ENCODE measurements at places on chromosomes 7 and 10.

- DNase-seq, result peak; percentile 87
- no peaks in the 10 kb centered on the region for H3K27me3 ChIP-seq
- H3K4me3 ChIP-seq, result peak overlapping the region; percentile 98
- H3K4me1 ChIP-seq, result peaks cover 82% of the 10 kb centered on the region
These were observed 4.4 kb downstream of the SPOCK2 start for GRCh38 chr10:72083790-72084459.

- no peak overlapping the region for H3K4me3 ChIP-seq
- no peaks in the 10 kb centered on the region for H3K27me3 ChIP-seq
- H3K36me3 ChIP-seq, result no peaks in the 10 kb centered on the region
- H3K4me1 ChIP-seq, result no peaks in the 10 kb centered on the region
- H3K27ac ChIP-seq, result no peak overlapping the region
These were observed 23.6 kb upstream of the SEMA3C start for GRCh38 chr7:80942261-80943041.

- DNase-seq, result no peak
- H3K4me3 ChIP-seq, result no peak overlapping the region
- H3K36me3 ChIP-seq, result no peaks in the 10 kb centered on the region
These were observed 170.5 kb upstream of the SVIL start for GRCh38 chr10:29805134-29805723.

DNA sequence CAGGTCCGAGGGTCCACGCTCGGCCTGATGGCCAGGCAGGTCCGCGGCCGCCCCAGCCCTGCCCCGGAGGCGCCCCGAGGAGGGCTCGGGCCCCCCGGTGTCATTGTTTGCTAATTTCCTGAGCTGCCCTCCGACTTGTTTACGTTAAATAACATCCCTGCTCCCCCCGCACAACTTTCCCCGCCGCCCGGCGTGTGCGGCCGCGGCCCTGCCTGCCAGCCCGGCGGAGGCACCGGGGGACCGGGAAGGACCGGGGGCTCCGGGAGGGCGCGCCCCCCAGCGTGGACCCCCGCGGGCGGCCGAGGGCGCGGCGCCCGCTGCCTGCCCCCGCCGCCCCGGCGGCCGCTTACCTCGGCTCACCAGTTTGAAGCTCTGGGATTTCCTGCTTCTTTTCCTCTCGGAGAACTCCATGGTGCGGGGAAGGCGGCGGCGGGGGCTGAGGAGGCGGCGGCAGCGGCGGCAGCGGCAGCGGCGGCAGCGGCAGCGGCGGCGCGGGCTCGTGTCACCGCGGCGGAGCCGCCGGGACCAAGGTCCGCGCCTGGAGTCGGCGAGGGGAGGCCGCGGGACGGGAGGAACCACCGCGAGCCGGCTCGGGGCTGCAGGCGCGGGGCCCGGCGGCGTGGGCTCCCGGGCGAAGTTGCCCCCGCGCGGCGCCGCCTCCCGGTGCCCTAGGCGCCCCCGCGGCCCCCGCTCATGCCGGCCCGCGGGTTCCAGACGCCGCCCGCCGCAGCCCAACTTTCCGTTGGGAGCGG is 515 bp downstream of the BEND7 start:
- no peak overlapping the region for H3K4me3 ChIP-seq
- peaks cover 13% of the 10 kb centered on the region for H3K4me1 ChIP-seq
- H3K27me3 ChIP-seq, result peaks cover 39% of the 10 kb centered on the region
- no peak overlapping the region for H3K27ac ChIP-seq
- DNase-seq, result no peak

DNA sequence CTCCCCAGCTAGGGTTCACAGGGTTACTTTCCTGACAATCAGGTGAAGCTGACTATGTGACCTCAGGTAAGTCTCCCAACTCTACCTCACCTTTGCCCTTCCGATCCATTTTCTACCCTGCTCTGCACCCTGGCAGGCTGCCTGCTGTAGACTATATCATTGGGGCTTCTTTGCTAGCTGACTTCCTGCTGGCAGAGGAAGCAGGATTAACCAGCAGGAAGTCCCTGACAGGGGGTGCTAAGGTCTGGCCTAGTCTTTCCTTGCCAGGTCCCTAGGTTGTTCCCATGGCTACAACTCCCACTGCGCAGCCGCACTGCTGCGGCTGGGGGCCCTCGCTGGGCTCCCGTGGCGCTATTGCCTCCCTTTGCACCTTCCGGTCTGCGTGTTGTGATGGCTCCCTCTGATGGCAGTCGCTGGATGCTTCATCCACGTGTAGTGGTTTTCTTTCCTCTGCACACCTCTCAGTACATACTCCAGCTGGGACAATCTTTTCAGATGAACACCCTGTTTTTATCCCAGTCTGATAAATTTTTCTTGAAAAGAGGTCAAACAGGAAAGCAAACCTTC is 365.9 kb downstream of the REEP3 start:
- no peaks in the 10 kb centered on the region for H3K4me1 ChIP-seq
- H3K27me3 ChIP-seq, result no peaks in the 10 kb centered on the region
- DNase-seq, result no peak
- no peaks in the 10 kb centered on the region for H3K36me3 ChIP-seq

DNA sequence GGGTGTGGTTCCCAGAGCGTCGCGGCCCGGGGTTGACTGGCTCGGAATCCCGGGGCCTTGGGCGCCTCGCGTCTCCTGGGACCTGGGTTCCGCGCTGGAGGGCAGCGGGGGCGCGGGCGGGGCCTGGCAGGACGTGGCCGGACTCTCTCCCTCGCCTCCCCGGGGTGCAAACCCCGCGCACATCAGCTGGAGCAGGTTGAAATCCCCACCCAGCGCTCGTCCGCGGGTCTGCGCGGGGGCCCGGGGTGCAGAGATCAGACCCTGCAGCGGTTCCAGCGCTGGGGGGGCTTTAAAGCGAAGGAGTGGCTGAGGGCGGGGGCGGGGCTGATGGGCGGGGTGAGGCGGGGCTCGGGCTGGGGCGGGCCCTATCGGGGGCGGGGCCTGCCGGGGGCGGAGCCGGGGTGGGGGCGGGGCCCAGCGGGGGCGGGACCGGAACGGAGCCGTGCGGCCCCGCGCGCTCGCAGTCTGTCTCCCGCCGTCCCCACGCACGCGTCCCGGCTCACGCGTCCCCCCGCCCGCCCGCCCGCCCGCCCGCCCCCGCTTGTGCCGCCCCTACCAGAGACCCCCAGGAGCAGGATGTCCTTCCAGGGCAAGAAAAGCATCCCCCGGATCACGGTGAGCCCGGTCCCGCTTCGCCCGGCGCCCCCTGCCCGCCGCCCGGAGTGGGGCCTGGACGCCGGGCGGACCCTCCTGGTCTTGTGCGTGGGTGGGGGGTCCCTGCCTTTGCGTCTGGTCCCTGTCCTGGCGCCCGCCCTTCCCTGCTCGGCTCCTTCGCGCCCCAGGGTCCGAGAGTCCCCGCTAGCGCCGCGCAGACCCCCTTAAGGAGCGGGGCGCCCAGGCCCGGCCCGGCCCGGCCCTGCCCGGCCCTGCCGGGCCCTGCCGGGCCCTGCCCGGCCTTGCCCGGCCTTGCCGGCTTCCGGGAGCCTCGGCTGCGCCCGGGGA is at the start of gene DPYSL4:
Gene DPYSL4 (plus strand): TSS at position 461 of the 942 bp plus-strand sequence. CDS start 116 bp downstream, at position 577.
- H3K27ac ChIP-seq, result no peak within 1 kb of the TSS
- peak; percentile 57 for DNase-seq
- H3K27me3 ChIP-seq, result peaks cover 26% of the 10 kb centered on the region
- H3K36me3 ChIP-seq, result no peaks in the 10 kb centered on the region

DNA sequence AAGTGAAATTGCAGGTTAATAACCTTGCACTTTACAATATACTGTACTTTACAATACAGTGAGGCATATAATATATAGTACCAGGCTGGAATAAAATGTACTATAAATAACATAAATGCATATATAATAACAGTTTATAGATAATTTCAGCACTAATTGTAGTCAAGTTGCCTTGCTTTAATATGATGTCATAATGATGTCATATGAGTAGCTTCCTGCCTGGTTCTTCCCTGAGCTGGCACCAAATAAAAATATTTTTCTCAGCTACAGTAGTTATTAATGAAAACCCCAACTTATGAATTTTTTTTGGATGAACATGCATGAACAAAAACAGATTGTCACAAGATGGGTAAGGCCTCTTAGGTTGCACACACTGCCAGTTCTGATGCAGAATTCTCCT is 816.7 kb downstream of the XPNPEP1 start:
- H3K4me3 ChIP-seq, result no peak overlapping the region
- H3K4me1 ChIP-seq, result no peaks in the 10 kb centered on the region
- no peak for DNase-seq
- H3K27ac ChIP-seq, result no peak overlapping the region

Data from CD4-positive, alpha-beta memory T cell (primary cell).